ENCODE measurements at places on chromosomes 2 and 18. TPM values are rescaled to one million over a fixed set of nuclear protein-coding genes. Genes with fewer than 3 reads are reported as not detected.

DNA sequence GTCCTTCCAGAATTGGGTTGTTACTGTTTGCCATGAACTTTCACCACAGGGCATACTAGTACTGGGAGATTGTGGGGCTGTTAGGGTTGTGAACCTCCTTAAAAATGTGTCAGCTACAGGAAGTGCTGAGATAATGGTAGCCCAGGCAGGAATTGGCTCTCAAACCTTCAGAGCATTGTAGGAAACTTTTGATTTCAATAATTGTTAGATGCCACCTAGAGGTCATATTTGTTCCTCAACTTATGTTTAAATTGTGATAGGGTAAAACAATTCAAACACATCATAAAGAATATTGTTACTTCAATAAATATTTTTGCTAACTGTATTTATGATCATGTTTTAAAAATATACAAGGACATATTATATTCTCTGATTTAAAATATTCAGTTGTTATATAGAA, 594.6 kb downstream of the ADCYAP1 start:
- no peak for DNase-seq

DNA sequence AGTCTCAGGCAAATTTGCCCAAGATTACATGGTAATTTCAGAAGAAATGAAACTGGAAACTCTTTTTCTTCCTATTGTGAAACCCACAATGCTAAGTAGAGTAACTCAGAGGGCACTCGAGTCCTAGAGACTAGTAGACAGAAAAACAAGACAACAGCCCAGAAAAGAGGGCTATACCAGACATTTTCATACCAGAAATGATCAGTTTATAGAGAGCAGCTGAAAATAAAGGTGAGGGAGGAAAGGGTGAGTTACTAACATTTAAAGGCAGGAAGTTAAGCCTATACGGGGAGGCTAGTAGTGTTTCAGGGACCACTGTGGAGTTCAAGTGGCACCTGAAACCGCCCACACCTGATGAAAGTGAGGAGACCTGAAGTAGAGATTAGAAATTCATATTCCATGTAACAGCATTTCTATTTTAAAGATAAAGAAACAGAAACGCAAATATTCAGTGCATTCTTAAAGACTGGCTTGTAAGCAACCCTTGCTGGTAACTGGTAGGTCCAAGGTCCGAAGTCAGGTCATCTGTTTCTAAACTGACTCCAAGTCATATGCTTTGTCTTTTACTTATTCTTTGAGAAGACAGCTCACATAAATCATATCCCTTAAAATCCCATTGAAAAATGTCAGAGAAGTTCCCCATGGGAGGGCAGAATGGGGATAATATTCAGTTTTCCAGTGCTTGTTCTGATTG, 145.1 kb upstream of the ITGB6 start:
- DNase-seq, result no peak

DNA sequence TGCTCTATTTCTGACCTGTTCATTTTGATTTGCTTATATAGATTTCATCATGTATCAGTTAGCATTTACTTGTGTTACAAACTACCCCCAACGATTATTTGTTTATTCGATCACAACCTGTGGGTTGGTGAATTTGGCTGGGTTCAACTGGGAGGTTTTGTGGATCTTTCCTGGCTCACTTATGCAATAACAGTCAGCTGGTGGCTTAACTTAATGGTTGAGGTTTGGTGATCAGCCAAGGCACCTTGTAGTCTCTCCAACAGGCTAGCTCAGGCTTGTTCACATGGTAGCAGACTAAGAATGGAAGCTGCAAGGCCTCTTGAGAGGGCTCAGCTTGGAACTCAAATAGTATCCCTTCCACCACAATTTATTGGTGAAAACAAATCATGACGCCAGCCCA, 5.4 kb upstream of the PUM2 start:
- no peak for DNase-seq

DNA sequence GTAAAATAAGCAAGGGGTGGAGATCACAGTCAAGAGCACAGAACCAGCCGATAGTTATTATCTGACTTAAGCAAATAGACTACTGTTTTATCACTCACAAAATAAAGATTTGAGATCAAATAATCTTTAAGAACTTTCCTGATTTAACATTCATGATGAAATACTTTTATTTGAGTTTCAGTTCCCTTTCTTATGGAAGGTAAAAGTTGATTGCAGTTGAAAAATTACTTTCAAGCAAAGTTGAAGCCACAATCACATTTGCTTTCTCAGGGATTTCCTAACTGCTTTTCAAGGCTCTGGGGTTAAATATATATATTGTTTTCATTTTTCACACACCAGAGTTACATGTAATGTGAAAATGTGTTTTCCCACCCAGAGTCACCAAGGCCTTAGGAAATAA, 599.5 kb downstream of the KCNJ3 start:
- no peak for DNase-seq

DNA sequence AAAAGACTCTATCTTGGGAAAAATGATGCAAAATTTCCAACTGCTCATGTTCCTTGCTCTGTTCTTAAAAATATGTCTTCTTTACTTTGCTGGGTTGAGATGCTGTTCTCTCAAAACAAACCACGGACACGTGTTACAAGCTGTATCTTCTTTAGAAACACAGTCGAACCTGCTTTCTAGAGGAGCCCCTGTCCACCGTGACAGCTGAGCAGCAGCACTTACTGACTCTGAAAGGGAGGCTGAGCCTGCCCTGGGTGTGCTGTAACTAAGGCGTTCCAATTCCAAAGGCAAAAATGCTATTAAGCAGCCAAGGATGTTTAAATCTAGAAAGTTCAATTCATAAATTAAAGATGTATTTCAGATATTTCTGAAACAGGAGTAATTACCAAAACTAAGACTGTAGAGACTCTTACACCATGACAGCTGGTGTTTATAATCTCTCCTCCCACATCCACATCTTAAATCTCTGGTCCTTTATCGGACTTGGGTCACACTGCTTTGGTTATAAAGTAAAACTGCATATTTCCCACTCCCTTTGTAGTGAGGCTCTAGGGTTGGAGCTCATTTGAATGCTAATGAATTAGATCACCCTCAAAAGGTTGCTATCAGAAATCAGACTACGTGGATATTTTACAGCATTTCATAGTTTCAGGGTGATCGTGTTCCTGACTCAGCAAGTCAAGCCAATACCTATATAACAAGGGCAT, 281.2 kb upstream of the LYPD1 start:
- no peak for DNase-seq

DNA sequence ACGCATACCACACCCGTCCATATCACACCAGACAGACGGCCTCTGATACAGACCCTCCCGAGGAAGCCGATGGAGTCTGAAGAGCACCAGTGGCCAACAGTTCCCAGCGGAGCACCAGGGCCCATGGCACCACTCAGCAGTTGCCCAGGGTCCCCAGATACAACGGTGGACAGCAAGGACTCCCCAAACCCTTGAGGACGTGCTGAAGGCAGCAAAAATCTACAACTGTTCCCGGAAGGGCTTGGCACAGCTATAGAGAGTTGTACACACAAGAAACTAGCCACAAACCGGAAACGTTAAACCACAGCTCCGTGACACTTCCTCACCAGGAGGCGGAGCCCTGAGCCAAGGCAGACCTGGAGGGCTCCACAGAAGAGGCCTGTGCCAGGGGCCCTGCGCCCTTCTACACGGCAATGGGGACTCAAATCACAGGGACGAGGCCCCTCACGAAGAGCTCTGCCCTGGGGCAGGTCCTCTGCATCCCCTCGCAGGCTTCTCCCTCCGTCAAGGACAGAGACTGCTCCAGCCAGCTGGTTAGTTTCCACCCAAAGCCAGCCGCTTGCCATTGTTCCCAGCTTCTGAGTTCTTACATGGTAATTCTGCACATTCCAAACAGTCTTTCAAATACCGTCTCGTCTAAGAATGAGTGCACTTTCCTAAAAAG, 133.4 kb downstream of the HDAC4 start:
- DNase-seq, result peak; percentile 72

GRCh38 chr2:102708847-102709559, 52.8 kb upstream of the TMEM182 start:
- DNase-seq, result no peak

DNA sequence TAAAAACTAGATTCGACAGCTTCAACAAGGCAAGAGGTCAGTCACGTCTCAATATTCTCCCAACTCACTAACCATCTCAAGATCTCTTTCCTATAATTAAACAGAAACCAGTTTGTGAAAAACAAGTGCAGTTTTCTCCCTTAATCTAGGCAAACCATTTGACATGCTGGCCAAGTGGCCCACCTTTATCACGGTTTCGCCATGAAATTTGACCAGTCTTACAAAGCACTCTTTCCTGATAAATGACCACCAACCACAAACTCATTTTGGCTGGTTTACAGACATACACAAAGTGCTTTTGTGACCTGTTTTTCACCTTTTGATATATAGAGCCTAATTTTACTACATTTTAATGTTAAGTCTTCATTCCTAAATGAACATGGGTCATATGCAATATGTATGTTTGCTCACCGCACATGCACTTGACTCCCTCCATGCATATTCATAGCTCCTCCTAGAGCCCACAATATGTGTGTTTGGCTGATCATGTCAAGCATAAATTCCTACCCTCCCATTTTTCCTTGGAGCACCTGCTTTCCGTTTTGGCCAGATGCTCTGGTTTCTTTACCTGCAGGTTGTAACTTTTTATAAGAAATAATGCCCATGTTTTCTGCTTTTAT, 385.1 kb downstream of the RAD51AP2 start:
- DNase-seq, result no peak

DNA sequence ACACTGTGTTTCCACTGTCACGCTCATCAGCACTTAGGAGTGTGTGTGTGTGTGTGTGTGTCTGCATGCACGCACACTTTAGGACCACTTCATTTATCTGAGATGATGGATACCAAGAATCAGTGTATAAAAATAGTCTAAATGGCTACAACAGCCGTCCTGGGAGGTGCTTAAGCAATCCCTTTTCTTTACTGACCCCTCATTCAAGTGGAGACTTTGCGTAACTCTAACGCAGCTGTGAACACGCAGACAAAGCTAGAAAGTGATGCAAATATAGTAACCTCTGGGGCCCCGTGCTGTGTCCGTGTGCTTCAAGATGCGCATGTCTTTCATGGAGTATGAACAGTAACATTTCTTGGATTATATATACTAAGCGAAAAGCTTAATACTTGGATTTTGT, 40.4 kb upstream of the RBM44 start:
- no peak for DNase-seq

The MRPS9 gene
- 16.5 TPM for total RNA-seq

The LRP2 gene
- total RNA-seq, result not detected

The GRB14 gene
- 6.5 TPM for total RNA-seq

The PTCD3 gene
- total RNA-seq, result 103 TPM

All from tibial nerve (tissue), 4 donors.